ENCODE measurements at places on chromosomes 7 and 10.

GRCh38 chr10:7033031-7033430 lies 377.8 kb downstream of the SFMBT2 start:
- DNase-seq: no peak

DNA sequence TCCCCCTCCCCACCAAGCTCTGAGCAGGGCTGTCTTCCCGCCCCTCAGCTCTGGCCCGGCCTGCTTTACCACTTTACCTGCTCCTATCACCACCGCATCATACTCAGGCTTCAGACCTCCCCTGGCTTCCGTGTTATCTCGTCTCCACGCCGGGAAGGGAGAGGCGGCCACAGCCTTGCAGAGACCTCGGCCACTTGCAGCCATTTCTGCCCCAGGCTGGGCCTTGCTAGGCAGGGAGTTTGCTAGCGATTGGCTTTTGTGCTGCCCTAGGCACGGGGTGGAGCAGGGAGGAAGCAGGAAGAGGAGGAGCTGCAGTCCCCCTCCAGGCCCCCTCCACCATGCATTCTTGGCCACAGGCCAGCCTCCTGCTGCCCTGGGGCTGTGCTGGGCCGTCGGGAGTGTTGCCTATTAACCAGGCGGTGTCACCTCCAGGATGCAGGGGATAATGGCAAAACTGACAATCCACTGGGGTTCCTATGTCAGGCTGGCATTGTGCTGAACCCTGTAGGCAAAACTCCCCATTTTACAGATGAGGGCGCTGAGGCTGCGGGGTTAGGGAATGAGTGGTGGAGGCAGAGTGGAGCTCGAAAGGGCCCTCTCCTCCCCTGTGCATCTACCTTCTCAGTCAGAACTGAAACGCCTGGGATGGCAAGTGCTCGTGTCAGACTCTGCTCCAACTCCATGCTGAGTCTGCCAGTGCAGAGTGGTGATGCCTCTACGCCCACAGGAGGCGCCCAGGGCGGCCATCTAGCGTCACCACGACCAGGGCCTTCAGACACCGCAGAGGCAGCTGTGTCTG lies at the start of gene PYROXD2:
PYROXD2 (minus strand) TSS at position 251 of the 799 bp plus-strand sequence; CDS start at position 204, 47 bp downstream.
- DNase-seq: peak; percentile 80

DNA sequence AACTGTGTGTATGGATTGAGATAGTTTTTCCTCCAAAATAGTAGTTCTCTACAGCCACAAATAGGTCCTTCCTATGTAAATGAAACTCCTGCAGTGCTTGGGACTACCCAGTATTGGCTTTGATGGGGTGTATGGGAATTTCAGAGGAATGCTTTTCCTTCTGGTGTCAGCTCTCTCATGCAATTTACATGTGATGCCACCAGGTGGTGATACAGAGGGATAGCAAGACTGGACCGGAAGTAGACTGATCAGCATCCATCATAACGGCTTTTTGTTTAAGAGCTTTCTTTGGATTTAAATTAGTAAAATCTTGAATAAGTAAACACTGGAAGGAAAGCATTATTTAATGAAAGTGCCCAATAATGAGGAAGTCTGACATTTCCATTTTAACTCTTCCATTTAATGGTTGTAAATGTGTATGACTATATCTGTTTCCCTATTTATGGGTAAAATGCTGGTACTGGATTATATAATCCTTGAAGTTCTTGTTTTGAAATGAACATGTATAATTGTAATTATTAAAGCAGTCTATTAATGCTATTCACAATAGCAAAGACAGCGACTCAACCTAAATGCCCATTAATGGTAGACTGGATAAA lies 22.7 kb downstream of the DYNC1I1 start:
- DNase-seq: no peak

DNA sequence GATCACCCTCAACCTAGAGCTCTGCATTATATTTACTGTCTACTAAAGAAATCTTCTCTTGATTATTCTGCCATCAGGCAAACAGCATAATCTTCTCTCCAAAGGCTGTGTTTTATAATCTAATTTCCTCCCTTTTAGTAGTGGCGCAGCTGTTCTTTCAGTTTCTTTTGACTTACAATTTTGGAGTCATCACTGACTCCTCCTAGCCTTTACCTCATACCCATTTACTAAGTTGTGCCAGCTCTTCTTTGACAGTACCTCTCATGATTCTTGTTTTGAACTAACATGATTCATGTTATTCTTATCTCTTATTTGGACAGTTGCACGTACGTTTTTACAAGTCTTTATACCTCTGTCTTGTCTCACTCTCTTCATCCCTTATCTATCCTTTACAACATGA lies 113.0 kb downstream of the FOXP2 start:
- DNase-seq: no peak

GRCh38 chr10:14736600-14737081 lies 38.1 kb downstream of the FAM107B start:
- DNase-seq: no peak

DNA sequence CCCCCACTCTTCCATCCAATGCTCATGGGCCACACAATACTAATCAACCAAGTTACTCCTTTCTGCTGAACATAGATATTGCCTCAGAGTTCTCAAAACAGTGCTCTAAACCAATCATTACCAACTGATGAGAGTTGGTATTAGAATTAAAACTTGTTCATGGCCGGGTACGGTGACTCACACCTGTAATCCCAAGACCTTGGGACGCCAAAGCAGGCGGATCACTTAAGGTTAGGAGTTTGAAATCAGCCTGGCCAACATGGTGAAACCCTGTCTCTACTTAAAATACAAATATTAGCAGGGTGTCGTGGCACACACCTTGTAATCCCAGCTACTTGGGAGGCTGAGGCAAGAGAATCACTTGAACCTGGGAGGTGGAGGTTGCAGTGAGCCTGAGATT lies 8.2 kb downstream of the TM9SF3 start:
- DNase-seq: no peak

- DNase-seq: no peak
Observed at GRCh38 chr7:69736126-69736810, 138.0 kb downstream of the AUTS2 start.

DNA sequence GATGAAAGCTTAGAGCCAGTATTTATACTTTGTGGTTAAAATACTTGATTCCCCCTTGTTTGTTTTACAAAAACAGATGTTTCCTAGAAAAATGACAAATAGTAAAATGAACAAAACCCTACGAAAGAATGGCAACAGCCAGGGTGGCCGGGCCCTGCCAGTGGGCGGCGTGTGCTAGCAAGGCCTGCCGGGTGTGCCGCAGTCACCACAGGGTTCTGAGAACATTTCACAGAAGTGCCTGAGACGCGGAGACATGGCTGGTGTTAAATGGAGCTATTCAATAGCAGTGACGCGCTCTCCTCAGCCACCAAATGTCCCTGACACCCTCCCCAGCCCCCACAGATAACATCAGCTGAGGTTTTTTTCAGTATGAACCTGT lies 14.5 kb downstream of the GPR146 start:
- no peak for DNase-seq

DNA sequence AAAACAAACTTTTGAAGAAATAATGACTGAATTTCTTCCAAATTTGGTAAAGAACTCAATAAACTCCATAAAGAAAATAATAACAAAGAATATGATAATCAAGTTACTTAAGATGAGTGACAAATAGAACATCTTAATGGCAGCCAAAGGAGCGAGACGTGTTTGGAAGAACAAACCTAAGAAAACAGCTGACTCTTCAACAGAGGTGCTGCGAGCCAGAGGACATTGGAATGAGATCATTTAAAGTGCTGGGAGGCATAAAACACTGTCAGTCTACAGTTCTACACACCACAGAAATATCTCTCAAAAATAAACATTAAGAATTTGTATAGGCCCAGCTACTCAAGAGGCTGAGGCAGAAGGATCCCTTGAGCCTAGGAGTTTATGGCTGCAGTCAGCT lies 443.5 kb downstream of the PAXIP1 start:
- DNase-seq: no peak

DNA sequence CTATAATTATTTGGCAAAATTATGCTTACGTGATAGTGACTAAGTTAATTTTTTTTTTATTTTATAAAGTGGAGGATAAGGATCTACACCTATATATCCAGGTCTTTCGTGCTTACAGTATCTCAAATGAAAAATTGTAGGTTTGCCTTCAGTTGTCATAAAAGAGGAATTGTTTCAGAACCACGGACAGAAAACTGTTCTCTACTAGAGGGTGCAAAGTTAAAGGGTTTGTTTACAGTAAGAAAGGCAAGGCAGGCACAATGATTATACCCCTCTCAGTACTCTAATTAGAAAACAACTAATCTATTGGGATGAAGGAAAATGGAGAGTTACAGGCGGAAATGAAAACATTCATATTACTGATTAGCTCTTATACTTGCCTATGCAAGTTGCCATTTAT lies 1.5 kb downstream of the PCLO start:
- no peak for DNase-seq

DNA sequence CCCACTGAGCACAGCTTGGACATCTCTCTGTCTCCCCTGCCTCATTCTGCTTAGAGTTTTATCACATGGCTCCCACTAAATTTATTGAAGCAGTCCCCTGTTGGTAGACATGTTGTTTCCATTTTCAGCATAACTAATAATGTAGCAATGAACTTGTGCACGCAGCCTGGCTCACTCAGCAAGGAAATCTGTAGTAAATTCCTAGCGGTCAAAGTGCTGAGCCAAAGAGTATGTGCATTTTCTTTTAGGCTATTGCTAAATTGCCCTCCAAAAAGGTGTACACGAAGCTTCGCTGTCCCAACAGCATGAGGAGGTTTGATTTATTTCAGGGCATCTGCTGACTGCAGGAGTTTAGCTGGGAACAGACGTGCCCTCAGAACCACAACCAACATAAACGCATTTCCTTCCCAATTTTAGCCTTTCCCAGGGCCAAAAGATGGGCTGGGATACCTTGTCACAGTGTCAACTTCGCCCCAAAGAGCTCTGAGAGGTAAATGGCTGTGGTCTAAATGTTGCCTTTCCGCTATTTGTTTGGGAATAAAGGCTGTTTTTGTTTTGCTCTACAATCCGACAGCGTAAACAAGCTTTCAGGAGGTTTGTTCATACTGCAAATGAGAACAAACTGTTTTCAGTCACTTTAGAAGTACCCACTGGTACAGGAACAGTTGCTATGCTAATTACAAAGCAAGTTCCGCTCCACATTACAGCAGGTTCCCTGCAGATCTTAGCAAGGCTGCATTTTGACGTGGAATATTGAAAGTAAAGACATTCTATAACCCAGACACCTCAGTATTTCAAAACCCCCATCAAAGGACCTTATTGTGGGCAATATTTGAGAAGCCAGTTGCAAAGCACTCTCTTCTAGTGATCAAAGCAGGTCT lies 16.8 kb downstream of the VSIR start:
- no peak for DNase-seq

DNA sequence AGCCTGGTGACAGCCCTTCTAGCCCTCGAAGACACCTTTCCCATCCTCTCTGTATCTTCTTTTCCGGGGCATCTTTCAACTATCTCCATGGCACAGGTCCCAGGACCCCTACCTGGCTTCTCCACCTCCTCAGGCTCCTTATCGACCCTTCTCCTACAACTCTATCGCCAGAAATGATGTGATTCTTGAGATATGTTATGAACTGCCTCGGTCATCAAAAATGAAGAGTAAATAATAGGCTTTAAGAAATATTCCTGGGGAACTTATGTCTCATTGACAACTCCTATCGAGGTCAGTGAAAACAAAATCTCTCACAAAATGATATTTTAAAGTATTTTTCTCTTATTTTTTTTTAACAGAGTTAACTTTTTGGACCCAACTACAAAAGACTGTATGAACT lies 405.5 kb upstream of the SHH start:
- no peak for DNase-seq

GRCh38 chr7:88686468-88687229 lies 72.9 kb upstream of the ZNF804B start:
- DNase-seq: no peak

GRCh38 chr7:114759347-114760062 lies 162.4 kb upstream of the MDFIC start:
- DNase-seq: no peak

GRCh38 chr10:133397938-133398337 lies 4.0 kb downstream of the MTG1 start:
- no peak for DNase-seq

DNA sequence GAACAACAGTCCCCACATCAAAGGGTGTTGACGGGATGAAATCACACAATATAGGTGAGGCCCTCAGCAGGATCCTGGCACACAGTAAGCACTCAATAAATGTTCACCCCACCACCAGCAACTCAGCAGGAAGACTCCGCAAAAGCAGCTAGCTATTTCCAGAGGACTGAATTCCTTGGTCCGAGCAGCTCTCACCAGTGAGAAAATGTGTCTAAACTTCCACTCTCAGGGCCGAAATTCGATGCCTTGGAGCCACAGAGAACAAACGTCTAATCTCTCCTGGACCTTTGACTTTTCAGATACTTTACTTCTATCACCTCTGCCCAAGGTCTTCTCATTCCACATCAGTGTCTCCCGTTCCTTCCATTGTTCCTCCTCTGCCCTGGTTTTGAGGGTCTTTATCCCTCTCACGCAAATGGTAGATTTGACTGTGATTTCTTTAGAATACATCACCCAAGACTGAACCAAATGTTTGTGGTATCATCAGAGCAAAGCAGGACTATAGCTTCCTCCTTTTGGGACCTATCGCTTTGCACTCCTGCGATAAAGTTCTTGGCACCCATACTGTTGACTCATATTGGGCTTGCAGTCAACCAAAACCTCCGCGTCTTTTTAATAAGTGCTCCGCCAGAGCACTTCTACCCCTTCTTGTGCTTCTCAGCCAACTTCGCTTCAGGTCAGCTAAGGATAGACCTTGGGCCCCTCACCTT lies 903 bp upstream of the NT5C2 start:
- DNase-seq: no peak

DNA sequence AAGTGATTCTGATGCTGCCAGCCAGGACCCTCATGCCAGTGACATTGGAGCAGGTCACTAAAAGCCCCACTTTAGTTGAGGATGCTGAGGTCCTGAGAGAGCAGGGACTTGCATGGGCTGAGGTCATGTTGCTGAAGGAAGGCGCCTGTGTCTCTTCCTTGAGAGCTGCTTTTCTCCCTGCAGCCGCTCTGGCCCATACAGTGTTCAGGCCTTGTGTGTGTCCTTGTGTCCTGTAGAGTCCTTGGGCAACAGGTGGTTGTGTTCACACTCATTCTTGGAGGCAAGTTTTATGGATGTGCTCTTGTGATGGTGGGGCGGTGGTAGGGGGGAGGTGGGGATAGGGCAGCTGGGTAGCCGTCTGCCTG lies 33.3 kb downstream of the TSPAN14 start:
- DNase-seq: no peak

- no peak for DNase-seq
Observed at GRCh38 chr10:55369670-55370420, 568.8 kb upstream of the PCDH15 start.

DNA sequence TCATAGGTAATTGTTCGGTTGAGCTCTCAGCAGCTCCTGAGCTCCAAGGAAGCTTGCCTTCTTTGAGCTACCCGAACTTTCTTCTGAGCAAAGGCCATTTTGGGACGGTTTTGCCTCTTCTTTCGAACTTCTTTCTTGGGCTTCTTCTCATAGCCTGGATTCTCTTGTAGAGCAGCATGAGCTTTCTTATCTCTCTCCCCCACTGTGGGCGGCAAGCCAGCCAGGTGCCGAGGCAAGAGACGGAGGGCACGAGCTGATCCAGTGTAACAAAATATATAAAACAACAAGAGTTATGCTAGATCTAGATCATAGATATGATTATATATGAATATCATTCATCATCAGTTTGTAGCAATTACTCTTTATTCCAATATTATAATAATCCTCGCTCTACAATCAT lies 16.5 kb upstream of the KNDC1 start:
- no peak for DNase-seq
